ENCODE measurements at places on chromosomes 3 and 15.

DNA sequence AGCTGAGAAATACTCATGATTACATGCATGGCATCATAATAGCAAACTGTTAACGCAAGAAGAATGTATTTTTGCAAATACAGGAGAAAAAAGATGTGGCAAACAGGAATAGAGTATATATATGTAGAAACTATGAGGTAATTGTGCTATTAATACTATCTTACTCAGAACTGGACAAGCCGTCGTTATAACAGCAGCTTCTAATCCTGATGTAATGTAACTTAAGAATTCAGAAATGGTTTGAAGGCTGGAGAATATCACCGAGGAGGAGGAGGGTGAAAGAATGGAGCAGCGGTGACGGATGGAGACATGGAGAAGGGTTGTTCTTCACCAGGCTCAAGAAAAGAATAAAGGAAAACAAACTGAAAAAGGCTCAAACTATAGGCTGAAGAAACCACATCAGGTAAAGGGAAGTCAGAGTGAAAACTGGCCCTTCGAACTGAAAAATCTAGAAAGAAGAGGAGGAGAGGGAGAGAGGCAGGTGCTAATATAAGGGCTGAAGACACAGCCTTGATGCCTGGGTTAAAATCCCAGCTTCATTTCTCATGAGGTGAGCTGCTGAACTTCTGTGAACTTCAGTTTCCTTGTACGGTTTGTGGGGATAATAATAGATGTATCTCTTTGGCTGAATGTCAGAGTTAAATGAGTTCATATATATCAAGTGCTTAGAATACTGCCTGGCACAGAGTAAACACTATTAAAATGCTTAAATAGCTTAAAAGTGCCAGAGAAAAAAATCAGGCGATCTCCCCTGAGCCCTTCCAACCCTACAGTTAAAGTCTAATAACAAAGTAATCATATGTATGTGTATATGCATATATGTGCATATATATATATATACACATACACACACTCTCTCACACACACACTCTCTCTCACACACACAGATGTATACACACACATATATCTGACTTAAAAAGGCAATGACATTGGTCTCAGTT lies 43.9 kb downstream of the GOLIM4 start:
- no peak for DNase-seq

DNA sequence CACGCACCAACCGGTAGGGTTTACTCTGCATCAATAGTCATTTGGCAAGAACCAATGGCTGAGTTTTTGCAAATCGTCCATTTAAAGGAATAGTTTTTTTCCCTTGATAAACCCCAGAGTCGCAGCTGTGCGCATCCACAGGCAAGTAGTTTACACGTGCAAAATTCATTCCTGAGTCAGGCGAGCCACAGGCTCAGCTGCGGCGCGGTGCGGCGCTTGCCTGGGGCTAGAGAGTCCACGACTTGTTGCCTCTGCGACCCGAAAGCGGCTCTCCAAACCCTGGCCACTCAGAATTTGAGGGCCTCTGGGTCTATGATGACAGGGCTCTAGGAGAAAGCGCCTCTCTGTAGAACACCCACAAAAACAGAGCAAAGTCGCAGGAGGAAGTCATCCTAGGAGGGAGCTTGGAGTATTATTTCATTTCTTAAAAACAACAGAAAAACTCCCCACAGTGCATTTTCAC lies 36.7 kb downstream of the ZIC4 start:
- DNase-seq = no peak

DNA sequence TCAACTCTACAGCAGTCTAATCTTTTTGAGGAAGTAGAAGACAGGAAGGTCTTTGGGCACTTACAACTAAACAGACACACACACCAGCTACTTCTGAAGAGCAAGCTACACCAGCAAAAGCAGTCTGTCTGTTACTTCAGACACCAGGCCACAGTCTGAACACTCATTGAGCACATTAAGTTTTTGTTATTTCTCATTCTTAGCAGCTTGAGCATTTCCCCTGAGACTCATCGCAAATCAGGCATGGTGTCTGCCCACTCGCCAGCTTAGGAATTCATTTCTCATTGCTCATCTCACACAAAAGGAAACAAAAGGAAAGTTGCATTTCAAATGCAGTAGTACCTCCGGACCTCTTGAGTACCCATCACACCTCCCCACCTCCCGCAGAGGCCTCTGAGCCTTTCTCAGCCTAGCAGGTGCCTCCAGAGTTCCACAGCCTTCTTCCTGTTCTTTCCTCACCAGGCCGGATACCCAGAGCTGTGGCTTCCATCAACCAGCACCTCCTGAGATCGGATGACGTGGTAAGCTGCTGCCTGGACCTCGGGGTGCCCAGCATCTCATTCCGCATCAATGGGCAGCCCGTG lies 302.0 kb downstream of the RYR3 start:
- DNase-seq = no peak

- no peak for DNase-seq
Observed at GRCh38 chr3:108677811-108678210, 79.4 kb downstream of the RETNLB start.

DNA sequence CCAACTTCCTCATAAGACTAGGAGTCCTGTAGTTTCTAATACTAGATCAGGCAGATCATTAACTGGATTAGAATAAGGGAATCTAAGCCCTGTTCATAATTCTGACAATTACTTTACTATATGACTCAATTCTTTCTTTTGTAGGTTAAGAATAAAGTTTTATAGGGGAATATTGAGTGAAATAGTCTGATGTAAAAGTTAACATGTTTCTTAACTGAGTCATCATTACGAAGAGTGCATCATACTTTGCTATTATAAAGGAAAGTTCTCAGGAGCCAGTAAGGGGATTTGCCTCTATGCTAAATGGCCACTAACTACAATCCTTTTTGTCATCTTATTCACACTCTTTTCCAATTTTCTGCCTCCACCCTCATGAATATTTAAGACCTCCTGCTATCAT lies 63.1 kb downstream of the POLQ start:
- DNase-seq = no peak

DNA sequence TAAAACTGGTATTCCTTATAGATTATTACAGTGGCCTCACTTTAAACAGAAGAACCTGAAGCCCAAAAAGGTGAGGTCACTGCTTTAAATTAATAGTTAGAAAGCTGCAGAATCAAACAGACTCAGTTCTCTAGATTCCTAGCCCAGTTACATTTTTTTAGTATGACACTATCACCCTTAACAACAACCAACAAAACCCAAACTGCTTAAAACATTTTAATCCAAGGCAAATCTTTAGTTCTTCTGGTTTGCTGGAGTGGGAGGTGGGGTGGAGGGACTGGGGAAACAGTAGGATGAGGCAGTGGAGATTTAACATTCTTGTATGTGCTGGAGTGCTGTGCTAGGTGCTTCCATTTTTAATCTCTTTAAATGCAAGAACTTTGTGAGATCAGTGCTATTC lies 631.6 kb upstream of the KCNMB2 start:
- DNase-seq = no peak

- no peak for DNase-seq
Observed at GRCh38 chr3:160012108-160012507, 23.5 kb downstream of the IL12A start.

DNA sequence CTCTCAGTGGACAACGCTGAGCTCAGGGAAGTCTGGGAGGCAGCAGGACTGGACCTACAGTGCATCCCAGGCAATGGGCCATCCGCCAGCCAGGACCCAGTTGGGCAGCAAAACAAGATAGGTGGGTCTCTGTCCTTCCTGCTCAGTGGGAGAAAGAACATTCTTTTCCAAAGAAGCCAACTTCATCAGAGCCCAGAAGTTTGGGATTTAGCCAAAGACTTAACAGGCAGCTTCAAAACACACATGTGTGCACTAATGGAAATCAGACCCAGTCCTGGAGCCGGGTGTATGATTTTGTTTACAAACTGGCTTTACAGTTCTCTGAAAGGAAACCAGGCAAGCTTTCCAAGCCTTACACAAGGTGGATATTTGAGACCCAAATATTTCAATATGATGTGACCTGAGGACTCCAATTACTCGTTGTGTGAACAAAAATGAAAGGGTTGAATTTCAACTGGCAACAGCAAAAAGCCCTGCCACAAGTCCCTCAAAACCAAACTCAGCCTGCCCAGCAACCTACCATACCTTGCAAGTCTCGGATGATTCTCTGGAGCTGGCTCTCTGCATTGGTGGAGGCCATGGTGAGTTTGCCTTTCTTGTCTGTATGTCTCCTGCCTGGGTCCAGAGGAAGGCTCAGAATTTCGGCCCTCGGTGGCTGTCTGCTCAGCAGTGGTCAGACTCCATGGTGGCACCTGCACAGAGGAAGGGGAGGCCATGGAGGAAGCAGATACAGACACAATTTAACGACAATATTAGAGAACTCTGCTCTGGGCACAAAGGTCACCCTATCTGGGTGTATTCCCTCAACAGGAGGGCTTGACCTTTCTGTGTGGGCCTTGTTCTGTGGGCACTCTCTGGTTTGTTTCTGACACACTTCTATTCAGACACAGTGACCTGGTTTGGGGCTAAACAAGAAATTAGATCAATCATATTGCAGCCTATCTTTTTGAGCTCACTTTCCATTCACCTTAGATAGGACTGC lies 11.0 kb downstream of the FYCO1 start:
- DNase-seq = no peak

- no peak for DNase-seq
Observed at GRCh38 chr15:101615414-101615985, 36.7 kb downstream of the TM2D3 start.

DNA sequence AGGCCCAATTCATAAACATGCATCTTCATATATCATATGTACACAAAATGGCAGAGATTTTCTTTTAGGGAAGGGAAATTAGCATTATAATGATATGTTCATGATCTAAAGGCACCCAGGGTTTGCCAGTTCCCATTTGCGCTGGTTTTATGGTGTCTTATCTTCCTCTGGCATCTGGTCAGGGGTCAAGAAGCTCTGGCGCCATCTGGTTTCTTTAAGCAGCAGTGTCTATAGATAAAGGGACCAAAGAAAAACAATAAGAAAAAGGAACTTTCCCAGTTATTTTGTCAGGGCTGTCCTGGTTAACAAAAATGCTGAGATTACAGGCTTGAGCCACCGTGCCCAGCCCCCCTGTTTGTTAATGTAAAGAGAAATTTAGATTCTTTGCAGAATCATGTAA lies 3.3 kb upstream of the DCP1A start:
- DNase-seq = no peak

- peak; percentile 42 for DNase-seq
Observed at GRCh38 chr15:45378149-45378912, at the start of gene GATM. Gene GATM, minus strand, starts transcription at chr15:45378544. Its CDS starts 91 bp downstream, at chr15:45378453.

- DNase-seq = no peak
Observed at GRCh38 chr3:128667641-128668040, 17.0 kb upstream of the RPN1 start.

GRCh38 chr3:98574132-98574531 lies 19.3 kb downstream of the CPOX start:
- DNase-seq = no peak

Data from stimulated activated CD8-positive, alpha-beta memory T cell treated with anti-CD3 and anti-CD28 coated beads, Interleukin-12 subunit alpha, Interleukin-12 subunit beta, amount 100 ng/mL, for 4 hours (primary cell).